ENCODE measurements at places on chromosomes 11 and 22.

- no peak for DNase-seq
These were observed 87.1 kb upstream of the LINC01488 start for GRCh38 chr11:69394234-69394868.

DNA sequence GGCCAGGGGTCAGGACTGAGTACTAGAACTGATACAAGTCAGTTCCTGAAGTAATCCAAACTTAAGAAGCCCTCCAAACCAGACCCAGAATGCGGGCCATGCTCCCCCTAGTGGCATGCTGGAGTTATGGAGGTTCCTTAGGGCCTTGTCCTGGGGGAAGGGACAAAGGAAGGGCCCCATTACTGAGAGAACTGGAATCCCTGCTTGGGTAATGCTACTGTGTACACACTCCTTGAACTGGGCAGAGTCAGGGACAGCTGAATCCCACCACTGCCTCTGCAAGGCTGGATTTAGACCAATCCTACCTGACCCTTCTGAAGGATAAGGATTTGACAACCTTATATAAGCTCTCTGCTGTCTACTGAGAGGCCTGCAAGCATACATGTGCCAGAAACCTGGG lies 97.3 kb upstream of the AKIP1 start:
- DNase-seq = peak; percentile 53

DNA sequence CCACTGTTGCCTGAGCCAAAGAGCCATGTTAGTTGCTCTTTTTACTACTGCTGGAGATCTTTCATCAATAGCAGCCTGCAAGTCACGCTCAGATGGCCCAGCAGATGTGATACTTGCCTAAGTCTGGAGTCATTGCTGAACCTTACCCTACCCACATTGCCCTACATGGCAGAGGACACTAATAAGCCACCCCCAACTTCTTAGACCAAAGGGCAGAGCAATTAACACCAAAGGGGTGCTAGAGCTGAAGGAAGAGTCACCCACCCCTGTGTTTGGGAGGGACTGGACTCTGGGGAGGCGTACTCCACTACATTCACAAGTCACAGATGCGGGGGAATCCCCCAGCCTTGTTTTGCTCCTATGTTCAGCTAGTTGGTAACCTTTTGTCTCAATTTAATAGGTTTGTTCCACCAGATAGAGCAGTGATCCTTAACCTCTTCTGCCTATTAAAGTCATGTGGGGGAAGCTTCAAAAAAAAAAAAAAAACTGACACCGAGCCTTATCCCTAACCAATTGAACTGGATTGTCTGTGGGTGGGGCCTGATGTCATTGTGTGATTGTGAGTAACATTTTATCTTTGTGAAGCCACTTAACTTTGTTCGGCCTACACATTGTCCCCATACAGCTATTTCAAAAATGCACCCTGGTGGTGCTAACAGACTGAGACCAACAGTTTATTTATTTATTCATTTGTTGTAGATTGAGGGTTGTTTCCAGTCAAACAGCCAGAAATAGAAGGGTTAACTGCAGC lies 13.1 kb downstream of the ADM start:
- DNase-seq = no peak

GRCh38 chr11:5240458-5240857 lies 6.2 kb upstream of the HBD start:
- DNase-seq = no peak

DNA sequence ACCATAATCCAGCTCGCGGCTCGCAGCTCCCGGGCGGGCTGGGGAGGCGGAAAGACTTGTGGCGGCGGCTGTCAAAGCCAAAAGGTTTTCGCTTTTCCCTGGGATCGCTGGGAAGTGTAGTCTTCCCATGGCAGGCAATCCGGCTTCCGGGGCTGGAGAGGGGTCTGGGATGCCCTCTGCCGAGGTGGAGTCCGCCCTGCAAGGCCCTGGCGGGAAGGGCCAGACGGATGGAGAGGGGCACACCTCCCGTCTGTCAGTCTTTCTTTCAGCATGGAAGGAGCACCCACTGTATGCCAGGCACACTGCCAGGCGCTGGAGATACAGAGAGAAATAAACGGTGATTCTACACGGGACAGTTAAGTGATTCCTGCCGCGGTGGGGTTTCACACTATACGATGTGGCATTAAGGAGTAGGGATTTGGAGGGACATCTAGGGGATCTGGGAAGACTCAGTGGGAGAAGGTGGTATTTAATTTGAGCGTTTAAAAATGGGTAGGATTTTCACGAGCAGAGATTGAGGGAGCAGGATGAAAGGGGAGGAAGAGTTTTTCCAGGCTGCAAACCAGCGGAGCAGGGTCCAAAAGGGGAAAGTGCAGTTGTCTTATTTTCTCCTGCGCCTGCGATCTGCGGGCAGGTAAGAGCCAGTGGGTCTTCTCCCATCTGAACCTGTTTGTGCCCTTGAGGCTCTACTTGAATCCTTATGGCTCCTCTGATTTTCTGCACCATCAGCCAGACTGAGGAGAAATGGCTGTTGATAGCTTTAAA lies at the start of gene BACE1:
Gene BACE1 (minus strand): TSS at position 60 of the 765 bp plus-strand sequence. CDS start 461 bp downstream, outside the sequence.
- DNase-seq = peak; percentile 10

DNA sequence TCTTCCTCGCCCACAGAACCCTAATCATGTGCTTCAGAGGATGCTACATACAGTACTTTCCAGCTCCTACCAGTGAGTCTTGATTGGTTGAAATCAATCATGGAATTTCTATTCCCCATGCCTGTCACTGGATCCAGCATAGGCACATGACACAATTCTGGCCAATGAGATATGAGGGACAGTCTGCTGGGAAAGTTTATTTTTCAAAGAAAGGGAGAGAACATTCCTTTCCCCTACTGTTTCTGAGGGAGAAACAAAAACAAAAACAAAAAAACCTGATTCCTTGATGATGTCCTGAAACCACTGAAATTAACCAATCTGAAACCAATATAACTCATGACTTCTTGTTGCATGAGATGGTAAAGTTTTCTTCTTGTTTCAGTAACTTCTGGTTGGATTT lies 3.3 kb upstream of the RCN1 start:
- DNase-seq = no peak

DNA sequence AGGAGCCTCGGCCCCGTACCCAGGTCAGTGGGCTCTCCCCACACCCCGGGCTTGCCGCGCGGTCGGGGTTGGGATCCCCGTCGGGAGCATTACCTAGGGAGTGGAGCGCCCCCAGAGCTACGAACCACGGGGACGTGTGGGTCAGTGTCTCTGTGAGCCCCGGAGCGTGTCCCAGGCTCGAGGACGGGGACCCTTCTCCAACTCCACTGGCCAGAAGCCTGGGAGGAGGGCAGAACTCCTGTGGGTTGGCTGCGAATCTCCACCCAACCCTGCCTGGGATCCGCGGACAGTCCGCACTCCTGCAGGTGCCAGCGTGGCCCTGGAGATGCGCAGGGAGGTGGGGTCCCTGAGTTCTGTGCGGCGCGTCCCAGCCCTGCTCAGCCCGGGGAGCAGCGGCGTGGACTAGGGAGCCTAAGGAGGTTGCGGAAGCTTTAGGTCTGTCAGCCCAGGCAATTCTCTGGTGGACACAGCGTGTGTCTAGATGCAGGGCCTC lies 346 bp downstream of the PPFIBP2 start:
- no peak for DNase-seq

DNA sequence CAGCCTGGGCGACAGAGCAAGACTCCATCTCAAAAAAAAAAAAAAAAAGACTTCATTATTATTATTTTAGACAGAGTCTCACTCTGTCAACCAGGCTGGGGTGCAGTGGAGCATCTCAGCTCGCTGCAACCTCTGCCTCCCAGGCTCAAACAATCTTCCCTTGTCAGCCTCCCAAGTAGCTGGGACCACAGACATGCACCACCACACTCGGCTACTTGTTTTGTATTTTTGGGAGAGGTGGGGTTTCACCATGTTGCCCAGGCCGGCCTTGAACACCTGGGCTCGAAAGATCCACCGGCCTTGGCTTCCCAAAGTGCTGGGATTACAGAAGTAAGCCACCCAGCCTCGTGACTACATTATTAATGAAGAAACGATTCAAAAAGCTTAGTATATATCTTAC lies 5.3 kb upstream of the TYMP start:
- DNase-seq = no peak

DNA sequence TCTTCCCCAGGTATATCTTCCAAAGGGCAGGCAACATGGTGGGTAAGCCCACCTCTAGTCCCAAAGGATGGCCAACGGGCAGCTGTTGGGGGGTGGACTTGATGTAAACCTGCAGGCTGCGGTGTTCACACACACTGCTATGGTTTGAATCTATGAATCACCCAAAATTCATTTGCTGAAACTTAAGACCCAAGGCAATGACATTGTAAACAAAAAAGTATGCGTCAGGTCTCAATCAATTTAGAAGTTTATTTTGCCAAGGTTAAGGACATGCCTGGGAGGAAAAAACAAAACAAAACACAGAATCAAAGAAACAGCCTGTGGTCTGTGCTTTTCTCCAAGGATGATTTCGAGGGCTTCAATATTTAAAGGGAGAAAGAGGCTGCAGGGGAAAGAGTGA lies 18.3 kb downstream of the RCN1 start:
- DNase-seq = no peak

GRCh38 chr11:122863704-122864326 lies 18.7 kb upstream of the JHY start:
- DNase-seq = no peak

DNA sequence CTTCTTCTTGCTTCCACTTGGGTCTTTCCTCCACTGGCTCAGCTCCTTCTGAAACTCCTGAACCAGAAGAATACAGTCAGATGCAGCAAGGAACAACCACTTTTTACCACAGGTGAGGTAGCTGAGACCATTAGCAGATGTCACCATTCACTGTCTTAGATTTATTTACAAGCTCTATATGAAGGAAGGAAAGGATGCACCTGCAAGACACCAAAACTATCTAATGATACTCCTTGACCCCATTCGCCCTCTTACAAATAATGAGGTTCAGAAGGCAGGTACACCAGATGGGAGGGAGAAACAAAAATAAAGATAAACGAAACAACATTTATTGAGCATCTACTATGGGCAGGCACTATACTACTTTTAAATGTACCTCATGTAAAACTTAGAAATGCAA lies 10.3 kb downstream of the TFIP11 start:
- DNase-seq = no peak

DNA sequence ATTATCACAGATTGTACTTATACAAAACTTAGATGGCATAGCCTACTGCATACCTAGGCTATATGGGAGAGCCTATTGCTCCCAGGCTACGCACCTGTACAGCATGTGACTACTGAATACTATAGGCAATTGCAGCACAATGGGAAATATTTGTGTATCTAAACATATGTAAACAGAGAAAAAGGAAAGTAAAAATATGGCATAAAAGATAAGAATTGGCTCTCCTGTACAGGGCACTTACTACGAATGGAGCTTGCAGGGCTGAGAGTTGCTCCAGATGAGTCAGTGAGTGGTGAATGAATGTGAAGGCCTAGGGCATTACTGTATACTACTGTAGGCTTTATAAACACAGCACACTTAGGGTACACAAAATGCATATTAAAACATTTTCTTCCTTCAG lies 13.2 kb downstream of the APOL6 start:
- no peak for DNase-seq

GRCh38 chr11:65791719-65792213 lies 4.9 kb downstream of the OVOL1 start:
- peak; percentile 60 for DNase-seq

DNA sequence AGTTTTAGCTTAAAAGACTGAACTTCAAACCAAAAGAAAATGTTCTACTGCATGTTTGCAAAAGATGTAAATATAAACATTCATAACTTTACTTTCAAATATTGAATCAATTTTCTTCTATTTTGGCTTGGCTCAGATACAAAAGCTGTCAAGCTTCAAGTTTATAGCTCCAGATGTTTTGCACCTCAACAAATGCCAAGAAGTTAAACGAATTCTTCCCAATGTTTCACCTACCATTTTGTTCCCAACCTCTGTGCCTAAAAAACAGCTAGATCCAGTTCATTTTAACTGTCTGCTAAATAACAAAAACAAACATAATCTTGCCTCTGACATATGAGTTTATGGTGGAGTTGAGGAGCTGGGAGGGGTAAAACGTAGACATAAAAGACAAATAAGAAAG lies 76.5 kb downstream of the RAB30 start:
- DNase-seq = no peak

- DNase-seq = no peak
These were observed 5.6 kb downstream of the AP1B1 start for GRCh38 chr22:29382580-29383302.

DNA sequence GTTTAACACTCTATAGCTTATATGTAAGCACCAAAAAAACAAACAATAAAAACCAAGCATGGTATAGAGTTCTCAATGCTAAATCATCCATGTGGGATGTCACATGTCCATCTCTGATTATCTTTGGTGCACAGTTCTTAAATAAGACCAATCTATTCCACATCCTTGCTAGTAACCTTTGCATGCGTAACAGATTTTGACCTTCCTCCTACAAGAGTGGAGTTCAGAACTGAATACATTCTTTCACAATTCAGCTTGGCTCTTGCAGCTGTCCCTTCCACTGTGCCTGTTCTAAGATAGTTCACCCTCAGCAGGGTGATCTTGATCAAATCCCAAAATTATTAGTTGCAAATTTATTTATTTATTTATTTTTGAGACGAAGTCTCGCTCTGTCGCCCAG lies 21.1 kb downstream of the PRR14L start:
- DNase-seq = no peak

DNA sequence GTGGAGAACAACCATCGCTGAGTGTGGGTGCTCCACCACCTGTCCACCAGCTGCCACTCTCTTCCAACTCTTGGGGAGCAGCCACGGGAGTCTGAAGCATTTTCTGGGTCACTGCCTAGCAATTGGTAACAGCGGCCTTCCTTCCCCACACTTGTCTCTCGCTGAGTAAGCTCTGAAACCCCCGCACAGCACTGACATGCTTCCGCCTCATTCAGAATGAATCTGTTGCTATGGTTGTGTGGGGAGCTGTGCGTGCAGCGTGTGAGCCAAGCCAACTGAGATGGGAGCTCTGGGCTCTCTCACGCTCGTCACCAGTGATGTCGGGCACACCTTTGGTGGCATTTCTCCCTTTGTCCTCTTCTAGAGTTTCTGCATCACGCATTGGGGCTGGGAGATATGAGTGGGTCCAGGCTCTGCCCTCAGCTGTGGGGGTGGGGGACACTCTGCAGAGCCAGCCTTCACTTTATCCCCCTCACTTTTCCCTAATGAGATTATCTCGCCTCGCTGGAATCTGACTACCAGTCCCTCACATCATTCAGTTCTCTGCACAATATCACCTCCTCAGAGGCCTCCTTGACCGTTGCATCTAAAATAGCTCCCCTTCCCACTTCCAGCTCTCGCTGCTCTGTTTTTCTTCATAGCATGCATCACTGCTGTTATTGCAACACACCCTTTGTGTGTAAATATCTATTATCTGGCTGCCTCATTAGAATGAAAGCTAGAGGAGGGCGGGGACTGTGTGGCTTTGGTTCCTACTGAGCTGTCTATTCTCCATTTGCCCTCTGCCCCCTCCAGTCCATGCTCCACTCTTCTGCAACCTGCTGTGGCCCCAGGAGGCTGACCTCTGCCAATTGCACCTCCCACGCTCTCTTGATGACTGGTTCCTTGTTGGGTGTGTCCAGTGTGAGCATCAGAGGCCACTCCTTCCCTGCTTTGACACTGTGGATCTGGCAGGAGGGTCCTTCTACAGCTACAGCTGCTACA lies 569.9 kb upstream of the CADM1 start:
- DNase-seq = no peak

All from activated T-cell treated with anti-CD3 and anti-CD28 coated beads for 48 hours (primary cell).